ENCODE measurements at places on chromosomes 7 and 10.

GRCh38 chr7:84422790-84423189 is 228.2 kb upstream of the SEMA3A start:
- DNase-seq: no peak

DNA sequence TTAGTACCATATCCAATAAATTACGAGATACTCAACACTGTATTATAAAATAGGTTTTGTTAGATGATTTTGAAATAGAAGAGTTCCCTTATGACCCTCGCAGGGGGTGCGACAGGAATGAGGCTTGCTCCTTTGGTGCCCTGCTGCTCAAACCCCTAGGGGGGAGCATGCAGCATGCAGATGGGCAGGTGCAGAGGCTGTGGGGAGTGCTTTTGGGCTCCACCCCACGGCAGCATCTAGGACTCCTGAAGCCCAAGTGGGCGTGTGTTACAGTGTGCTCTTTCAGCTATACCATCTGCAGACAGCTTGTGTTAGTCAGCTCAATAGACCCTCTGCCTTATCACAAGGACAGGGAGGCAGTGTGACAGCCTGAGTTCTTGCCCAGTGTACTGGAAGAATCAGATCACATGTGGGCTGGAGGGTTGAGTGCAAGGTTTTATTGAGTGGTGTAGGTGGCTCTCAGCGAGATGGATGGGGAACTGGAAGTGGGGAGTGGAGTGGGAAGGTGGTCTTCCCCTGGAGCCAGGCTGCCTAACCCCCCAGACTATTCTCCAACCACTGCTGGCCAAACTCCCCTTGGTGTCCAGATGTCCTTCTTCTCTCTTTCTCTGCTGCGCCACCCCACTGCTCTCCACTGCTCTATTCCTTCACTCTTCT is 3.1 kb upstream of the MRC1 start:
- no peak for DNase-seq

DNA sequence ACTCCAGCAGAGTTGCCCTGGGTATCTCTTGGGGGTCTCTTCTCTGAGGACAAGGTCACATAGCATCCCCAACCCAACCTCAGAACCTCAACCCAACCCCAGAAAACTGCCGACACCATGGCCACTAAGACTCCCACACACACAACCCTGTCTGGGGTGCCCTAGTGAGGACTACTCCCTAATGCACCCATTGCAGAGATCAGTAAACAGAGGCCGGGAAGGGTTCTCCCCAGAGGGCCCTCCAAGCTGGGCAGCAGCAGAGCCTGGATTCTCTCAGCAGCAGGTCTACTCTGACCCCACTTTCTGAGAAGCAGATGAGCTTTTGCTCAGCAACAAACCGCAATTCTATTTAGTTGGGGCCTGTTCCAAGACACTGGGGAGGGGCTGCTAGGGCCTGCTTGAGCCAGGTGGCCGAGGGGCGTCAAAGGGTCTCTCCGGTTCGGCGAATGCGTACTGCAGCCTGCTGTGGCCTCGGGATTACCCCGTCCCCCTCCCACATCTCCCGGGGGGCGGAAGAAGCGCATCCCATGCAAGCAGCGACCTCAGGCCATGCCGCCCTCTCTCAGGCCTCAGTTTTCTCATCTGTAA is 828 bp downstream of the OGDHL start:
- no peak for DNase-seq

GRCh38 chr7:27917774-27918314 is 177.9 kb downstream of the TAX1BP1 start:
- DNase-seq: no peak

- no peak for DNase-seq
Measured at GRCh38 chr7:139727151-139727705, 50.6 kb downstream of the HIPK2 start.

DNA sequence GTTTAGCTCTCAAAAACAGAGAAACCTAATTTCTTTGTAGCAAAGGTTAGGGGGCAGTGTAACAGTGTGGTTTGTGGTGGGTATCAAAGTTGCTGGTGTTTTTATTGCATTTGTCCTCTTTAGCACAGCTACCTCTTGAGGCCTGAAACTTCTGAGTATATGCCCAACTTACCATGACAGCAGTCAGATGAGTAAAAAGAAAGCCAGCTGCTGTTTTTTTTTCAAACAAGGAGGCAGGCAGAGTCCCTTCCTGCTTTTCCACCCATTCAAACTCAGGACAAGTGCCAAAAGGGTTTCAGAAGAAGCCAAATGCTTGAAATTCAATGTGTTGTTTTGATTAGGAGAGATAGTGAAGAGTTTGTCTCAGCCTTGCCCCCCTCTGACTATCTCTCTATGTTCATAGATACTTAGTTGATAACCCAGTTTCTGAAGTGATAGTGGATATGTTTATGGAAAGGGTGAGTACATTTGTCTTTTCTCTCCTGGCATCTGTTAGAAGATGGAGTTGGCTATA is 23.1 kb downstream of the GBF1 start:
- DNase-seq: no peak

DNA sequence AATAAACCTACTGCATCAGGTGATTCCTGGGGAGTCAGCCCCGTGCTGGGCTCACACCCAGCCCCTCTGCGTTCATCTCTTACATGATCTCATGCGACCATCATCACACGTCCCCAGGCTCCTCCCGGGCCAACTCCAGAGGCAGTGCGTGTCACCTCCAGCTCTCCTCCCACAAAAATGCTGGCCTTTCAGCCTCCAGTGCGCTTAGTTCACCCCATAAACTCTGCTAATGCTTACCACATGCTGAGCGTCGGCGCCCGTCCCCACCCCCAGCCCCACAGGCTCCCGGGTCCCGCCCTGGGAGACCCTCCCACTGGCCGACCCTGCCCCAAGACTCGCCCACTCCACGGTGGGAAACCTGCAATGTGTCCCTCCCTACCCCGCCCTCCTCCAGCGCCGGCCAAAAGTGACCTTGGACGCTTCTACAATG is 816 bp upstream of the SDK1 start:
- no peak for DNase-seq

- no peak for DNase-seq
Measured at GRCh38 chr7:143343596-143343995, 18.9 kb downstream of the FAM131B start.

DNA sequence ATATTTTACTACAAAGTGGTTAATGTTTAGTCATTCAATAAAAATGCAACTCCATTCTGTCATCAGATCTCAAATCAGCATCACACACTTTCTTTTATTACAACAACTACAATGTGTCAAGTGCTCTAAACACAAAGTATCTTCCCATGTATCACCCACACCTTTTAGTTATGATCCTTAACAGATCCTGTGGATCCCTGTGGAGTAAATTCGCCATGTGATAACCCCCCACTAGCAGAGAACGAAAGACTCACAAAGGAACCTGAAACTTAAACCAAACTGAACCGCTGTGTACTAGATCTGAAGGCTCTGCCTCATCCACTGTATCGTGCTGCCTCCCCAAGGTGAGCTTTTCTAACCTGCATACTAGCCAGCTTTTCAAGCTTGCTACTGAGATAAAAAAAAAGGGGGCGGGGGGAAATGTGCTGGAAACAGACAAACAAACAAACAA is 1.7 kb downstream of the DPY19L1 start:
- no peak for DNase-seq

DNA sequence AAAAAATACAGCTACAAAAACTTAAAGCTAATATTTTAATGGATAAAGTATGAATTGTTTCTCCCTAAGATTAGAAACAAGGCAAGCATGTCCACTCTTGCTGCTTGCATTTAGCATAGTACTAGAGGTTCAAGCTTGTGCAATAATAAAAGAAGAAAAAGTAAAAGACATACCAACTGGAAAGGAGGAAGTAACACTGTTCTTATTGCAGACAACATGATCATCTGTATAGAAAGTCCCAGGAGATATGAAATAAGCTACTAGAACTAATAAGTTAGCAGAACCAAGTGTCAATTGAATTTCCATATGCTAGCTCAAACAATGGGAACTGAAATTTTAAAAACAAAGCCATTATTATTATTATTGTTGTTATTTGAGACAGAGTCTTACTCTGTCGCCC is 20.0 kb upstream of the RABGEF1 start:
- no peak for DNase-seq

- no peak for DNase-seq
Measured at GRCh38 chr10:14573666-14574261, 200.9 kb downstream of the FAM107B start.

DNA sequence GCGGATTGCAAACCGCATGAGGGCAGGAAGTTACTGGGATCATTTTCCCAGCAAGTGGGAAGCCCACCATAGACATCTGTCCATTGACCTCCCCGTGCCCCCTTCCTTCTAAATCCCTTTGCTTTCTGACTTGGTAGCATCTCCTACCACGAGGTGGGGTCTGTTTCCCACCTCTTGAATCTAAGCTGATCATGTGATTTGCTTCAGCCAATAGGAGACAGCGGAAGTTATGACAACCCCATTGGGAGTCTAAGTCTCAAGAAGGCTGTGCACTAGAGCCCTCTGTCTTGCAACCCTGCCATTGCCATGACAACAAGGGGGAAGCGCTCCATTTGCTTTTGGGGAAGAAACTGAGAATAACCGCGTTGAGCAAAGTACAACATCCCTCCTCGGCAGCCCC is 39.2 kb upstream of the CARD11 start:
- no peak for DNase-seq

DNA sequence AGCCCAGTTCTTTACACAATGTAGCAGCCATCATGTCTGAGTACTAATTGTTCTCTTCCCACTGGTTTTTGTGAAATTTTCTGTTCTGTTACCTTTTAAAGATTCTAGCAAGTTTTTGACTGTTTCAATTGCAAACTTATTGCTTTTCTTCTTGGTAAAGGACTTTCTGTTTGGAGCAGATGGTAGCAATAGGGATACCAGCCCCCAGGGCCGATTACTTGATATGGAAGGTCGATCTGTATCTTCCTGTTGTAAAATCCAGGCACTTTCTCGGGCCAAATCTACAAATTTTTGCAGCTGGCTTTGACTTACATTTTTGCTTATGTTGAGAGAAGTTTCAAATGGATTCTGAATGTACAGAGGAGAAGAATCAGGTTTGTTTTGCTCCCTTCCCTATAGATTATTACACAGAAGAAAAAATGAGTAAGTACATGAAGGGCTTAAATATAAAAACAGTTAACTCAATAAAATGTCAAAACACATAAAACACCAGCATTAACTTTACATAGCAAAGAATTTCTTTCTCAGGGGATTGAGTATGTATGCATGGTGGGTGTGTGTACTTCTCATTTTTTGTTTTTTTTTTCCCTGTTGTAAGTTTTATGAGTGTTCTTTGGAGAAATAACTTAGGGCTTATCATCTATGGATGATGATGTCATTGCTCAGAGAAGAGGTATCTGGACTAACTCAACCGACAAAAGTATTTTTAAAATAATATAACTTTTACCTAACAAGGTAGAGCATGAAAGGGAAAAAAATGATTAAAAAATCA is 35.3 kb downstream of the MTPAP start:
- DNase-seq: no peak

DNA sequence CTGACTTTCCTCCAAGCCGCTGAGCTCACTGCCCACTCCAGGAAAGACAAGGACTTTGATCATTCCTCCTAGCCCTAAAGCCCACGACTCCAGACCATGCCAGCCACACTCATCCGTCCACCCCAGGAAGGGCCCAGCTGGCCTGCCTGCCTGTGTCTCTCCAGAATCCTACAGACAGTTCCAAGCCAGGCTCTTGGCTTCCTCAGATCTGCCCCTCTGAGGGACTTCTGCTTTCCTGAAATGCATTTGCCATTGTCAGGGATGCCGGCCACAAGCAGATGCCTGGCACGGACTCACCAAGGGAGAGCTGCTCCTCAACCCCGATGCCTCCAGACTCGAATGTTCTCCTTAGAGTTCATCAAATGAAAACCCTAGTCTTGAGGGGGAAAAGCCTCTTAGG is 155.8 kb downstream of the OAT start:
- DNase-seq: no peak

GRCh38 chr10:111560027-111560426 is 483.2 kb downstream of the ADRA2A start:
- DNase-seq: no peak

DNA sequence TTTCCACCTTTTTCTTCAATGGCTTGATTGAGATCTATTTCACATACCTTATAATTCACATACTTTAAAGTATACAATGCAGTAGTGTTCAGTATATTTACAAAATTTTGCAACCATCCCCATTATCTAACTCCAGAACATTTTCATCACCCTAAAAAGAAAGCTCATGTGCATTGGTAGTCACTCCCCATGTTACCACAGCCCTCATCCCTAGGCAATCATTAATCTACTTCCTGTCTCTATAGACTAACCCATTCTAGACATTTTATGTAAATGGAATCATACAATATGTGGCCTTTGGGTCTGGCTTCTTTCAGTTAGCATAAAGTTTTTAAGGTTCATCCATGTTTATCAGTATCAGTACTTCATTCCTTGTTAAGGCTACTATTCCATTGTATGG is 214.2 kb downstream of the WDR11 start:
- DNase-seq: no peak

DNA sequence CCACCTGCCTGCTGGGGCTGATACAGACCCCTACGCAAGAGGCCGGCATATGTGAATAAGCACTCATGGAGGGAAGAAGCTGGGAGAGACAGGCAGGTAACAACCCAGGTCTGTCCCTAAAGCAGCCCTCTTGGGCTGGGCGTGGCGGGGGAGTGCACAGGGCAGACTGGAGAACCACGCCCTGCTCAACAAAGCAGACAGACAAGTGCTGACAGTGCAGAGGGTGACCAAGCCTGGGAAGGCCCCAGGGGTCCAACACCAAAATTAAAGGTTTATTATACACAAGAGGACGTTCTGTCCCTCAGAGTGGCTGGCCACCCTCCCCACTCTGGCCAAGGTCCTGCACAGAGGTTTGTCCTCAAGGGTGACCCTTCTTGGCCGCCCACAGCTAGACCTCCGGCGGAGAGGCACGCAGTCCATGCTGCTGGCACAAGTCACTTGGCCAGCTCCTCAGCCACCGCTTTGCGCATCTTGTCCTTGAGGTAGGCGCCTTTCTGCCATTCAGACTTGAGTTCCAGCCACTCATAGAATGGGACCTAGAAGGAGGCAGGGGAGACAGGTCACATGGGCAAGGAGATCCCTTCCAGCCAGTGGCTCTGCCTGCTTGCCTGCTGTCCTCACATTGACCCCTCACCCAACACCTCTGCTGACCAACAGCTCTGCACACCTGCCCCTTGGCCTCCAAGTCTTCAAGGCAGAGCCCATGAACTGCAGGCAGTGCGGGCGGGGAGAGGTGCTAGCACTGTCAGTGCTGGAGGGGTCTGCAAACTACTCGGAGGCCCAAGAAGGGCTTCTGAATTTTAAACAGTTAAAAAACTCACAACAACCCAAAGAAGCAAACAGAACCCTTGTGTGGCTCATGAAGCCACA is 11.4 kb upstream of the NACAD start:
- no peak for DNase-seq

- no peak for DNase-seq
Measured at GRCh38 chr7:24871770-24872169, 108.2 kb downstream of the OSBPL3 start.

DNA sequence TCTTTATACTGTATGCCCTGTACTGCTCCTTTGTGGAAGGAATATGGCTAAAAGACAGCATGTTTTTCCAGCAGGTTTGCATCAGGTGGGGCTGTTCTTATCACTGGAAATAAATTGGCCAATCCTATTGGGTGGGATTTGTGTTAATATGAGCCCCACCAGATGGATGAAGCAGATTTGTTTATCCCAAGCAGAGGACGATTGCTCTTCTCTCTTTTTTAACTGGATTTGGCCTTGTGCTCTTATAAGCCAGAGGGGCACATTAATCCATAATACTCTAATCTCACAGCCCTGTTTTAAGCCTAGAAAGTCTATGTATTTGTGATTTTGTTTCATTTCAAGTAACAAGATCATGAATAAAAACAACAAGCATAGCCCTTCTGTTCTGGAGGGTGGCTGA is 240.1 kb upstream of the ADARB2 start:
- no peak for DNase-seq
